ENCODE measurements at places on chromosomes 12 and 14.

DNA sequence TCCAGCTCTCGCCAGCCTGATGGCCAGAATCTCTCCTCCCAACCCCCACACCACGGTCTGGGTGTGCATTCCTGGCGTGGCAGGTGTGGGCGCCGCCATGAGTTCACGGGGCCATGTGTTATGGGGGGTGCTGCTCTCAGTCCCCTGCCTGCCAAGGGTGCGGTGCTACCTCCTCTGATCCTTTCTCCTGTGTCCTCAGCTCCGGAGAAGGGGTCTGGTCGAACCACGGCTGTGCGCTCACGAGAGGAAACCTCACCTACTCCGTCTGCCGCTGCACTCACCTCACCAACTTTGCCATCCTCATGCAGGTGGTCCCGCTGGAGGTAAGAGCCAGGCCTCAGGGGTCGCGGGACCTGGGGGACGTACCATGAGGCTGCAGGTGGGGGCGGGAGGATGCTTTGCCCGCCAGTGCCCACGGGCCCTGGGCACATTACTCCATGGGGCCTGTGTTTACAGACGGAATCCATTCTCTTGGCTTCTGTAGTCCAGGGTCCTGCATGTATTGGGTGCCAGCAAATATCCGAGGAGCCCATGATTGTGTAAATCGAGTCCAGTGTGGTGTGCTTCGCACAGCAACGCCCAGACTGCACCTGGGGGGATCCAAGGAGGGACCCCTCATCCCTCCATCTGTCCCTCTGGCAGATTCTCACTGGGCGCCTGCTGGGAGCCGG, 130.8 kb downstream of the ADGRD1 start:
- no peak for DNase-seq

- DNase-seq = peak; percentile 18
Measured at GRCh38 chr12:116609319-116610114, 50.3 kb downstream of the MAP1LC3B2 start.

DNA sequence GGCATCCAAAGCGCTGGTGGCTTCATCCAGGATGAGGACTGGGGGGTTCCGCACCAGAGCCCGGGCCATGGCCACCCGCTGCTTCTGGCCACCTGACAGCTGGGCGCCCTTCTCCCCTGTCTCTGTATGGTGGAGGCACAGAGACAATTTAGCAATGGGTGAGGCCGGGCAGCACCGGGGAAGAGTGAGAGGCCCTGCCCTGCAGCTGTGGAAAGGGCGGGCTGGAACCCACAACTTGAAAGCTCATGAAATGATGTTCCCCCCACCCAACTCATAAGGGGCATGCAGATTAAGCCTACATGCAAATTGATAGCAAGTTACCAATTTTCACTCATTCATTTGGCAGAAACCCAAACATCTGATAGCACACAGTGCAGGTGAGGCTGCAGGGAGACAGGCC, 34.1 kb downstream of the ABCB9 start:
- DNase-seq = no peak

- no peak for DNase-seq
Measured at GRCh38 chr12:127657036-127657435, 609.9 kb upstream of the TMEM132C start.

GRCh38 chr14:24255931-24256711, 6.9 kb downstream of the TGM1 start:
- no peak for DNase-seq

- DNase-seq = no peak
Measured at GRCh38 chr14:105142651-105143450, 25.7 kb downstream of the JAG2 start.

- DNase-seq = no peak
Measured at GRCh38 chr14:69226736-69227135, 33.2 kb upstream of the GALNT16 start.

GRCh38 chr12:131011165-131012079, 57.7 kb downstream of the ADGRD1 start:
- no peak for DNase-seq

DNA sequence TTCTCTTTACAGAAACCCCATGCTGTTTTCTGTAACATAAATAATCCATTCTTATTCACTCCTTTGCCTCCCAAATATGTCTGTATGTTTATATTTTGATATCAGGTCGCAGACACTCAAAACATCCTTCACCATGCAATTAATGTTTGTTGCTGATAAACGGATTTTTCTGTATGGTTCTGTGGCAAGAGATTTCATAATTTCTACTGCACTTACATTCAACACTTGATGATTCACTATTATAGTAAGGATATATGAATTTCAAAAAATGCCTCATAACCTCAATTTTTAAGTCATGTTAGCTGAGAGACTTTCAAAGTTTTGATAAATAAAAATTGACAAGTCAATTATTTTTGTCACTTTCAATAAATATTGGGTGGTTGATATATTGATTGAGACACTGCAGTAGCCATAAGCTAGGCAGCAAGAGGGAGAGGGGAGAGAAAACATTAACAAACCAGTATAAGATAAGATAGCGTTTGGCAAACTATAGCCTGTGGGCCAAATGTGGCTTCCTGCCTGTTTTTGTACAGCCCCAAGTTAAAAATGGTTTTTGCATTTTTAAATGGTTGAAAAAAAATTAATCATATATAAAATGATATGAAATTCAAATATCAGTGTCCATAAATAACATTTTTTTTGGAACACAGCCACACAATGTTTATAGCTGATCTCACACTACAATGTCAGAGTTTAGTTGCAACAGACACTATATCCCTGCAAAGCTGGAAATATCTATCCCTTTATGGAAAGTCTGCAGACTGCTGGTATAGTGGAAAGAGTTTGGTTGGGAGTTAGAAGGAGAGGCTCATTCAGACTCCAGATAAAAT, 18.3 kb downstream of the ALDH6A1 start:
- DNase-seq = no peak

DNA sequence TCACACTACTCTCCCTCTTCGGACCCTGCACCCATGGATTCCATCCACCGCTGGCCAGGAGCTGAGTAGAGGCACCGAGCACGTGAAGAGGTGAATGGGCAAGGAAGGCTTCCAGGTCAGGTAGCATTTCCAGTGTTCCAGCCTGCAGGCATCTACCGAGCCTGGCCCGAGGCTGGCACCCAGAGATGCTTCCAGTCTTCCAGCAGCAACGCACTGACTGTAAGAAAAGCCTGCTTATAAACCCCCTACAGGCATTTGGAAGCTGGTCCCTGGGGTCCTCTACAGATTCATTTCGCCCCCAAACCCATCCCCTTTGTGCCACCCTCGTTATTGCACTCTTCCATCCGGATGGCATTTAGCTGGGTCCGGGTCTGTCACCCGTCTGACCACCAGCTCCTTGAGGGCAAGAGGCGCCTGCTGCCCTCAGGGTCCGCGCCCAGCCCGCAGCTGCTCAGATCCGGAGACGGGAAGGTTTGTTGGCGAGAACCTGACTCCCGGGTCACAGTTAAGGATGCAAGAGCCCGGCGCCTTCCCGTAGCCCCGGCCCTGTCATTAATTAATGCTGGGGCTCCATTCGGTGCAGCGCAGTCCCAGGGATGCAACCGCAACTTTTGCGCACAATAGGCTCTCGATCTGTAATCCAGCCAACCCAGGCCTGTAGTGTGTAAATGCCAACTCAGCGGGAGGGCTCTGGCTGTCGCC, 614 bp upstream of the MARK3 start:
- DNase-seq = no peak

GRCh38 chr12:26469421-26470180, 274.2 kb downstream of the SSPN start:
- no peak for DNase-seq

- DNase-seq = peak; percentile 56
Measured at GRCh38 chr14:95265106-95266094, 54.3 kb downstream of the CLMN start.

- no peak for DNase-seq
Measured at GRCh38 chr14:102764220-102764671, 13.0 kb upstream of the TRAF3 start.

GRCh38 chr14:97777622-97778355, 980.6 kb downstream of the VRK1 start:
- DNase-seq = no peak

DNA sequence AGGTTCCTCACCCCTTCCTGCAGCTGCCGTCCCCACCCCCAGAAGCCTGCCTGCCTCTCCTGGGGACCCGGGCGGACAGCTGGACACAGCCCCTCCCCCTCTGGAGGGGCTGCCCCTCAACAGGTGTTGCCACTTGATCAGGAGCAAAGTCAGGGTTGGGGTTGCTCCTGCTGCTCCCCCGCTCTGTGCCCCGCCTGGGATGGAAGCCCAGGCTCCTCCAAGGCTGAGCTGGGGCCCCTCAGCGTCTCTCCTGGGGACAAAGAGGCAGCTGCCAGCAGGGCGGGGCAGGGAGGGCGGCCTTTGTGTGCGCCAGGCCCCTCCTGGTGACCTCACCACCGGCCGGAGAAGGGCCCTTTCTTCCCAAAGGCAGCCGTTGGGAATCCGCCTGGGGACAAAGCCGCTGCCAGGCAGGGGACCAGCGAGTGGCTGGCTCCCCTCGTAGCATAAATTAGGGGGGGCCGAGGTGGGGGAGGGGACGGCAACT, 13.7 kb downstream of the TRMT61A start:
- no peak for DNase-seq

DNA sequence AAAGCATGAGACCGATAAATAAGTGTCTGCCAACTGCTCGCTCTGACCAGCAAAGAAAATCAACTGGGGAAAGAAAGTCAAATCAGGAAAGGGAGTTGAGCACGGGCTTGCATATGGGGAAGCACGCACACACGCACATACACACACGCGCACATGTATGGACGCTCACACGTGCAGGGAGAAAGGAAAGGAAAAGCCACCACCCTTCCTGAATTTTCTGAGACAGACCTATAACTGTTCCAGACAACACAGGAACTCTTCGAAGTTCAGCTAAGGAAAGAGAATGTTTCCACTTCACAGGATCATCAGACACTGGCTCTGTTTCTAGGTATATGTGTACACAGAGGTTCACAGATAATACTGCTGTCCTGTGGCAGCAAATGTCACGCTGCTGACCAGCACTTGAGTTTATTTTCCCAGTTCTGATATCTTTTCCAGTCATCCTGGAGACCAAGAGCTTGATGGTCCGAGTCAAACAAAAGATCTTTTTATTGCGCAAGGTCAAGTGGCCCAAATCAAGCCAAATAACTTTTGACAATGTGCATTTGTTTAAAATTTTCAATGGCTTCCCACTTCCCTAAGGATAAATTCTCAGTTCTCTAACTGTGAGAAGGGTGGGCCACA, 82.1 kb upstream of the TMCC3 start:
- DNase-seq = no peak

- no peak for DNase-seq
Measured at GRCh38 chr12:82473111-82473754, 114.9 kb downstream of the METTL25 start.

GRCh38 chr12:106150555-106150954, 11.8 kb upstream of the NUAK1 start:
- no peak for DNase-seq

DNA sequence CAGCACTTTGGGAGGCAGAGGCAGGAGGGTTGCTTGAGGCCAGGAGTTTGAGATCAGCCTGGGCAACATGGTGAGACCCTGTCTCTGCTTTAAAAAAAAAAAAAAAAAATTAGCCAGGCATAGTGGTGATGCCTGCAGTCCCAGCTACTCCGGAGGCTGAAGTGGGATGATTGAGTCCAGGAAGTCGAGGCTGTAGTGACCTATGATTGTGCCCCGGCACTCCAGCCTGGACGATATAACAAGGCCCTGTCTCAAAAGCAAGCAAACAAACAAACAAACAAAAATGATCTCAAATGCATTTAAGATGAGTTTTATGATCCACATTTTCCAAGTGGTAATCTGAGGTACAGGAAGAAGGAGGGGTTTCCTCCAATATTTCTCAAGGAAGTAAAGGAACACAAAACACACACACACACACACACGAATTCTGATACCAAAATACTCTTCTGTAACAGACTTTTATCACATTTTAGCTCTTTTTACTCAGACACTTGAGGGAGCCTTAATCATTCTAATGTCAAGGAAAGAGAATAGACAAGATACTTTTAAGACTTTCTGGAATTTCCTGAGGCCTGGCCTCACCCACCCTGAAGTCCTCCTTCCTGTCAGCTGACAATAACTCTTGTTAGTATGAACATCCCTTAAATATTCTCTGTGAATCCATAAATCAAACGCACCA, 44.4 kb upstream of the CERS5 start:
- DNase-seq = no peak

GRCh38 chr12:93798279-93799151, 121.3 kb downstream of the CRADD start:
- no peak for DNase-seq

DNA sequence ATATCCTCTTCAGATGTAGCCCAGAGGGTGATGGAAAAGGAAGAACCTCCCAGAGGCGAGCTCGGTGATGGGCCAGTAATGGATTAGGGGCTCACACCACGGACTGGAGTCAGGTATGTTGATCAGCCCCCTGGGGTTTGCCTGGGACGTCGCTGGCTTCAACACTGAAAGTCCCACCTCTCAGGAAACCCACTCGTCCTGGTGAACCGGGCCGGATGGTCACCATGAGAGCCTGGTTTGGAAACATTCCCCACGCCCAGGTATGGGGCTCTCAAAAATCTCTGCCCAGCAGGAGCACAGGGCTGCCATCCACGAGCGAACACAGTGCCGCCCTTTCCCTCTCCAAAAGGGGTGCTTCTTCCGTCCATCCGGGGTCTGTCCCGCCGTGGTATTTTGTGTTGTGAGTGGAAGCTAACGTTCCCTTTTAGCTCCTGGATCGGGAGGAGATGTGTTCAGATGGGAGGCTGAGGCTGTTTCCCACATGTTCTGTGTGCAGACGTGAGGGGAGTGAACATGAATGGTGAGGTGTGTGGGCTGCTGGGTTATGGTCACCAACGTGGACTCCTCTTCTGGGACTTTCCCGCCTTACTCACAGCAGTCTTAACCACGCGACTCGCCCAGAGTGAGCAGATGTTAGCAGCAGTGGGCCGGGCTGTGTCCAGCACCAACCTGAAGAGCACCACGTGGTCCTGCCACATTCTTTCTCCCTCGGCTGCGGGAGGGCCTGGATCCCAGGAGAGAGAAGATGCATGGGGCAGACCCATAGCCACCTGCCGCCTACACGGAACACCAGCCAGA, 139.2 kb downstream of the KIF26A start:
- DNase-seq = no peak

DNA sequence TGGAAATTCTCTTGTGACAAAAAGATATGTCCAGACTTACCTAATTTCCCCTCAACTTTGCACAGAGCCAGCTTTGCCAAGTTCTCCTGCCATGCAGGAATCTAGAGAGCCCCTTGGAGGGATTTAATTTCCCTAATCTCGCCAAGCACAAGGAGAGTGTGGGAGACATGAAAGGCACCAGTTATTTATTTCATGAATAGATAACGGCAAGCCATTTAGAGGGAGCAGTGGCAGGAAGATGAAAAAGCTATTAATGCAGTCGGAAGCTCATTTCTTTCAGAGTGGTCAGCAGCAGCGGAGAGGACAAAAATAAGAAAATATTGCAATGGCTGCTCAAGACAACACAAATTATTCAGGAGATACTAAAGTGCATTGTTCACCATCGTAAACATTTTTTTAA, 150.9 kb upstream of the WSCD2 start:
- DNase-seq = no peak

DNA sequence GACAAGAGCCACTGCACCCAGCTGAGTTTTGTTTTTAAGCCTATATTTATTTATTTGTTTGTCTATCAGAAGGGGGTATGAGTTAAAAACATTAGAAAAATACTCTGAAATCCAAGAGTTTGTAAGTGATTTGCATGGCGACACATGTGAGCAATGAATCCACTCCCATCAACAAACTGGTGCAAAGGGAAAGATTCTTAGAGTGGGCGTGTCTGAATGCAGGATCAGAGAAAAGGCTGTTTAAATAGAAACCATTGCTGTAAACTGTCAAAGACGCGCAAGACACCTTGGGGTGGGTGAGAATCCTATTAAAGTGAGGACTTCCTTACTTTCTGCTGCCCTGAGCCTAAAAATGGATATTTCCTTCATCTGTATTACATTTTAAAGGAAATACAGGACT, 51.9 kb downstream of the ZFYVE26 start:
- DNase-seq = no peak

All from stimulated activated CD4-positive, alpha-beta T cell treated with anti-CD3 and anti-CD28 coated beads, Interleukin-15, amount 100 ng/mL, for 48 hours (primary cell).